ENCODE measurements at places on chromosomes 4 and X.

GRCh38 chr4:55517526-55518229 lies 29.0 kb downstream of the CLOCK start:
- DNase-seq: no peak

DNA sequence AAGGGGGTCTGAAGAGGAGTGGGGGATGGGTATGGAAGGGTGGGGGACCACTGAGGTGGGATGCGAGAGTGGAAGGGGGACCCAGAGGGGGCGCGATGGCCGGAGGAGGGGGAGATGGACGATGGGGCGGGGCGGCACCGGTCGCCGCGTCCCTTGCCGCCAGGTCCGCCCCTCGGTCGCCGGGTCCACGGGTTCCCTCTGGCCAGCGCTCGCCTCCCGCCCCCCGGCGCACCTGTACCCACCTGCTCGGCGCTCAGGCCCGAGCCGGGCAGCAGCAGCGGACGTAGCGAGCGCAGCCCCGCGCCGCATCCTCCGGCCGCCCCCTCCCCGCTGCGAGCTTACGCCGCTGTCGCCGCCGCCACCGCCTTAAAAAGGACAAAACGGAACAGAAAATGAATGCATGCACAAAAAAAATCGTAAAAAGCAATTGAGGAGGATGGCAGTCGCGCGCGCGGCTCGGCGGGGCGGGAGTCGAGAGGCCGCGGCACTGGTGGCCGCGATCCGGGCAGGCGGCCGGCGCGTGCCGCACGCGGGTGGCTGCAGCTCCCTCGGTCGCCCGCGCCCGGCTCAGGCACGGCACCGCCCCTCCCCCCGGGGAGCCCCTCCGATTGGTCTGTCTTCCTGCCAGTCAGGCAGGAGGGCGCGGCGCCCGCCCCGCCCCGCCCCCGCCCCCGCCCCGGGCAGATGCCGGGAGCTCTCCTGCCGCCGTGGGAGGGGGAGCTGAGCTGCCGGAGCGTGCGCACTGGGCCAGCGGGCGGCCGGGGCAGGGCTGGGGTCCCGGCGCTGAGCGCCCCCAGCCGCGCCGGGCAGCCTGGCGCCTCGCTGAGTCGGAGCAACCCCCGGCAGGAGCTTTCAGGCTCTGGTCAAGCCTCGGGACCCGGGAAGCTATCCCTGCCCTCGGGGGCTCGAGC lies at the start of gene JAKMIP1:
Gene JAKMIP1 (minus strand): TSS at position 539 of the 911 bp plus-strand sequence. CDS start 87,699 bp downstream, outside the sequence.
- DNase-seq: peak; percentile 34

- no peak for DNase-seq
Observed at GRCh38 chrX:136268051-136269048, 17.1 kb upstream of the MAP7D3 start.

DNA sequence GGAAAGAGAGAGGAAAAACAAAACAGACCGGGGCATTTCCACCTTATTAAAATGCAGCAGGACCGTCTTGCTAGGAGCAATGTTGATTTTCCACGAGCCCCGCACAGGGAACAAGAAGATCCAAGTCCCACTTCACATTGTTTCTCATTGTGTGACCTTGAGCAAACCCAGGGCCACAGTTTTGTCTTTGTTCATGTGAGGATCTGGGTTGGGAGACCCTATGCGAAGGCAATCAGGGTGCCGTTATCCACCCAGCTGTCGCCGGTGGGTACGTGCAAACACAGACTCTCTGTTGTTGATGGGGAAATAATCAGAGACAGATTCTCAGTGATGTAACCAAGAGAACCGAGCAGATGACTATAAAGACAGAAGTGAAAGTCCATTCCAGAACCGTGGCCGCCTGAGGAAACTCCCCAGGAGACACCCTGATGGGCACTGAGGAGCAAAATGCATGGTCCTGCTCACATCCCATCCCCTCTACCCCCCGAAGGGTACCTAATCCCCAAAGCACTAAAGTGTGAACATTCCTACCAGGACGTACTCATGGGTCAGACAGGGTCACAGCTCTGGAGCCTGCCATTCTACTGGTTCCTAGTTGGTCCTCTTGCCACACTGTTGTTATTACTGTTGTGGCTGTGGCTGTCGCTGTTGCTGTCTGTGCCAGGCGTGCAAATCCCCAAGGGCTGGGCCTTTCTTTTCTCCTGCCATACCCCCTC lies 102.7 kb upstream of the RBPJ start:
- DNase-seq: no peak

- no peak for DNase-seq
Observed at GRCh38 chrX:120015145-120016067, 62.1 kb downstream of the RHOXF2B start.

Data from stimulated activated naive CD4-positive, alpha-beta T cell (primary cell).